Motor neuron (in vitro differentiated cells): ENCODE measurements at places on chromosomes 4 and X.

DNA sequence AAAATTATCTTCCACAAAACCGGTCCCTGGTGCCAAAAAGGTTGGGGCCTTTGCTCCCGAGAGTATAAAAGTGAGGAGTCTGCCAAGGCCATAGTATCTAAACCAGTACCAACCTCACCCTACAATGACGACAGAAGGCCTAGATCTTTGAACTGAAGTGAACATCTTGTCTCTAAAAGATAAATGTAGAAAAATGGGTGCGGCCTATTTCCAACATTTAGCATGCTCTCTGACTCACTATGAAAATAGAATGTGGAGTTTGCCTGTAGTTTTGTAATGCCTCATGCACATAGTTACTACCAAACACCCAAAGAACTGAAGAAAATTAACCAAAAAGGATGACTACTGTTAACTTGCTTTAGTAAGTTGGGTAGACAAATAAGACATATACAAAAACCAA is 218.4 kb downstream of the SLITRK2 start:
- no peak for ATAC-seq

- no peak for ATAC-seq
Observed at GRCh38 chr4:80367737-80368136, 32.2 kb downstream of the CFAP299 start.

DNA sequence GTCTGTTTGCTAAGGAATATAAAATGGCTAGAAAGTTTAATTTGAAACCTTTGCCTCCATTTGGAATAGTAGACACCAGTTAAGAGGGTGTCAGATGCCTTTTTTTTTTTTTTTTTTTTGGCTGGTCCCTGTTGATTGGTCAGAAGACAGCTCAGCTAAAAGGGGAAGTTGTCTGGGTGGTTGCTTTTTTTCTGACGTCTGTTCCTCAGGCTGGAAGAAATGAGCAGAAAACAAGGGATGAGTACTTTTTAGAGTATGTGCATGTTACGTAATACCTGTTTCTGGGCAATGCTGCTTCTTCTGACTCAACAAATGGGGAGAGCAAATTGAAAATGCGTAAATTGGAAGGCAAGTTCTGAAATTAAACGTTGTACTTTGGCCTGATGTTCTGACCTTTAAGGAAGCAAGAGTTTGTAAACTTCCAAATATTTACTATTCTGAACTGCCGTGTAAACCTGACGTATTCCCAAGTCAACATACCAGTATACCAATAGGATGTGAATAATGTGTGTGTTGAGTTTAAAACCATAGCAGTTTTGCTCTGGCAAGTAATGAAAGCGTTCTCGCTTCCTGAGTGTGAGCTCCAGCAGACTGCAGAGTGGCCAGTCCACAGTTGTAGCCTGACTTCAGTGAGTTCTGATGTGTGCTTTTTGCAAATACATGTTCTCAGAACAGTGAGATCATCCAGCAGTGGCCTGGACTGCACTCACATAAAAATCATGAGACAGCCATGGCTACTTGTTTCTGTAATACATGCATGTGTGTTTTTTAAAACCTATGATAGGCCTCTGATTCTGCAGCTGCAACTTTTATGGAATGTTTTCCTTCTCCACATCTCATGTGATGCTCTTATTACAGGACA is 1.7 kb downstream of the SAT1 start:
- no peak for ATAC-seq

DNA sequence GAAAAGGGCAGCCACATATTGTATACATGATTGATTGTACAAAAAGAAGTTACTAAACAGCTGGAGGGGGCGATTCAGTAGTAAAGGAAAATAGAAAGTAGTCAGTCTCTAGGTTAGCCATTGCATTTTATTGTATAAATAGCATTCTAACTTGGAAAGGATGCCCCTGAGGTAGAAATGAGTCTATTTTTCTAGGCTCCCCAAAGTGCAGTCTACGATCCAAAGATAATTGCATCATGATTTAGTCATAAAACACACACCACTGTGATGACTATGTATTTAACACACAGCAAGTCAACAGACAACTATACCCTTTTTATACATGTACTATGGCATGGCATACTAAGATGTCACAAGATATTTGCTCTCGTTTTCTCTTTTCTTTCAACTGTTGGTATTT is 204.9 kb downstream of the APBB2 start:
- no peak for ATAC-seq

- no peak for ATAC-seq
Observed at GRCh38 chr4:36414248-36414647, 132.8 kb downstream of the DTHD1 start.

DNA sequence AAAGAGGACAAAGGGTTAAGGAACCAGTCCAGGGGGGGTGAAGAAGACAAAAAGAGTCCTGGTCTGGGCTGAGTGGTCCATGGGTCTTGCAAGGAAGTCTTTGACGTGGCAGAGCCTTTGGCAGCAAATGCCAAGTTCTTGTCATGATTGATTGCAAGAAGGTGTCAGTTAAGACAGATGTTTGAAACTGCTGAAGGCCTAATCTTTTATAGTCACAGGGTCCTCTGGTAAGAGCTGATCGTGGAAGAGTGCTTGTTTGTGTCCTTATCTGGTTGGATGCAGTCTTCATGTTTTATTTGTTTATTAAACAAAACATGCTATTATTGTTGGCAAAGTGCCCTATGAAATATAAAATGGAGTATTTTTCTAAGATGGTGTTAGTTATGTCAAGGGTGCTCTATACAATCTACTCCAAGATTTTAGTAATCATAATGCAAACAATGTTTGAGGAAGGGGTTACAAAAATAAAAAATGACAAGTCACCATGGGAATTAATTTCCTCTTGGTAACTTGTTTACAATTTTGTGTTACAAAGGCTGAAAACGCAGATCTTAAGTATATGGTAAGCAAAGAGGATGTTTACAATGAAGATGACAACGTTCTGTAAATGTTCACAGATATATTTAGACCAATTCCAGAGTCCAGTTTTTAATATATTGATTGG is 85.9 kb downstream of the MAGED4 start:
- ATAC-seq = no peak

- no peak for ATAC-seq
Observed at GRCh38 chr4:89942811-89943210, 48.2 kb downstream of the MMRN1 start.

DNA sequence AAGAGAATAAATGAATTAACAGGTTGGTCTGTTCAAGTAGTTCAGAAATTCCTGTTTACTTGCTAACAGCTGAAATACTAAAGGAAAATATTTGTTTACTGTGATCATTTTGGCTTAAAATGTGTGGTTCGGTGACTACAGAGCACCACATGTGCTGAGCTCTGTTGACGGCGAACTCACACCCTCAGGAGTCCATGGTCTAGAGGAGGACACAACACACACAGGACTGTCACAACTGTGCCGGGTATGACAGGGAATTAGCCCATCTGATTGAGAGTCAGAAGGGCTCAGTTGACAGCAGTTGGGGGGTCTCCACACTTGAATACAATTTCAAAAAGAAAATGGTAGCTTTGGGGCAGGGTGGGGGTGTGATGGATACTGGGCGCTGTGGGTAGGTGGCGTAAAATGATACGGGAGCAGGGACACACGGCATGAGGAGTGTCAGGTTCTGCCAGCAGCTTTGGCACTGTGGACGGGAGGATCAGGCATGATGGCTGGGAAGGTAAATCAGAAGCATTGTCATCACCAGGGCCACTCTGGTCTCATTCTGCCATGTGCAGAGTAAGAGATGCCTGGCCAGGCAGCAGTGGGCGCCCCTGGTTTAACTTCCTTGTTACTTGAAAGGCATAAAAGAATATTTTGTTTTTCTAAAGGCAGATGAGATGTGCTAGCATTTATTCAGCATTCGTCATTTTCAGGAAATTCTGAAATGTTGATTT is 33.3 kb downstream of the CLDN22 start:
- no peak for ATAC-seq

GRCh38 chrX:39736216-39737211 is 361.2 kb downstream of the BCOR start:
- ATAC-seq = no peak

DNA sequence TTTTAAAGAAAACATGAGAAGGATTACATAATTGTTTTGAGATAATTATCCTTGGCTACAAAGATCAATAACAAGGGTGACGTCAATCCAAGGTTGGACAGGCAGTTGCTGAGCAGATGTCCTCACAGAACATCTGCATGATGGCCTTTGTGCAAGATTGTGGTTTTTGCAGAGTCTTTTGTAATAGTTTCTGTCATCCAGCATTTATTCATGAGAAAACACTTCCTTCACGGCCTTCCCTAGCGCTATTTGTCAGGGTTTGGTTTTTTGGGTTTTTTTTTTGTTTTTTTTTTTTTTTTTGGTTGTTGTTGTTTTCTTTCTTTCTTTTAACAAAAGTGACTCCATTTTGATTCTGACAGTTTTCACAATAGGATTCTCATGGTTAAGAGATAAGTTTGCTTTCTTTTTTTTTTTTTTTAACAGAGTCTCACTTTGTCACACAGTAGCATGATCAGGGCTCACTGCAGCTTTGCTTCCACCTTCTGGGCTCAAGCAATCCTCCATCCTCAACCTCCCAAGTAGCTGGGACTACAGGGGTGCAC is 31.5 kb upstream of the ELF2 start:
- no peak for ATAC-seq

GRCh38 chrX:53732797-53733196 is 46.3 kb upstream of the HUWE1 start:
- no peak for ATAC-seq
